SK-N-DZ (cell line): ENCODE measurements at places on chromosomes 13 and 19.

GRCh38 chr19:6723108-6723618 lies 2.7 kb upstream of the C3 start:
- no peak for DNase-seq

DNA sequence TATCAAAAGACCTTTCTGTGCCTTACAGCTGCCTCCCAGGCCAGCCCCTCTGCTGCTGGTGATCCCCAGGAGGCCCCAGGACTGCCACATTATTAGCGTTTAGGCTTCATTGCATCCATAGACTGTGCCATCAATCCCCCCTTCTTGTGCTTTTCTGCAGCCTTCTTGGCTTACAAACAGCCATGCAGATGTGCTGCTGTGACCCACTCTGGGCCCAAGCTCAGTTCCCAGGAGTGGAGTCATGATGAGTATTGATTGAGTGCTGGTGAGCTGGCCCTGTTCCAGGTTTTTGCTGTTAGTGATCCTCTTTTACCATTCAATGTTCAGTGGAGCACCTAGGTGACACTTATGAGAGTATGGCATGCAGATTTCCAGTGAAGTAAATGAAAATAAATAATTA lies 59.9 kb upstream of the SLAIN1 start:
- DNase-seq: no peak

- no peak for DNase-seq
Observed at GRCh38 chr13:65889368-65889767, 1340.8 kb downstream of the PCDH9 start.

DNA sequence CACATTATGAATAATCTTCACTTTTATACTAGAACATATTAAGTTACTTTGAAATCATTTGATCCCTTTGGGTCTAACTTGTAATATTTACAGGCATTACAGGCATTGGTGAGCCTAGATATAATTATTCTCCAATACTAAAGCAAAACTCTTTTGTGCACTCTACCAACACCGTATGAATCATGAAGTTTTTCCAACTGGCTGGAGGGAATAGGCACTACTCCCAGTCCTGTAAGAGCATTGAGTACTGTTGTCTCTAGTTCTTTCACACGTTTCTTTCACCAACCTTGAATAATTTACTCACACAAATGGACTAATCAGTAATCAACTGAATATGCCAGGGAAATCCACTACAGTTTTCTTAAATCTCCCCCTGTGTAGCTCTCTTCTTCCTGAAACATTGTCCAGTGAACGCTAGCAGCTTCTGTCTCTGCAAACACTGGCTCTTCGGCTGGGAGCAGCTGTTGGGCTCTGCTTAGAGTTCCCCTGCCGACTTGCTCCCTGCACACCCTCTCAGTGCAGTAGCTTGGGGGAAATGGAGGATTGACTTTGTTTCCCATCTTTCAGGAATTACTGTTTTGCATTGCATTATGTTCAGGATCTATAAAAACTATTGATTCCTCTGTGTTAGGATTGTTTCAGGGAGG lies 476.7 kb downstream of the RFC3 start:
- no peak for DNase-seq

DNA sequence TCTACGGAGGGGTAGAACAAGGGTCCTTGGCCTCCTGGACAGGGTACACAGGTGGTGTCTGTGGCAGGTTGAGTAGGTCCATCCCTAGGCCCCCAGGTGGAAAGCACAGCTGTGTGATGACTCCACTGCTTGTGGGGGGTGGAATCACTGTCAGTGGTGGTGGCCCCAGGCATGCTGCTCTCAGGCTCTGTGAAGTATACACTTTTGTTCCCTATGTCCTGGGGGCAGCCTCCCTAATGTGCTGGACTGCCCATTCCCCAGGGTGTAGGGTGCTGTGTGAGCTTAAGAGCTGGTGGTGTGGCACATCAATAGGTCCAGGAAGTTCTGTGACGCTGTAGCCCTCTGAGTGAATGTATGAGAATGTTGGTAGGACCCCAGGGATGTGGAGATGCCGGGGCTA lies 197.2 kb upstream of the SLC10A2 start:
- no peak for DNase-seq

DNA sequence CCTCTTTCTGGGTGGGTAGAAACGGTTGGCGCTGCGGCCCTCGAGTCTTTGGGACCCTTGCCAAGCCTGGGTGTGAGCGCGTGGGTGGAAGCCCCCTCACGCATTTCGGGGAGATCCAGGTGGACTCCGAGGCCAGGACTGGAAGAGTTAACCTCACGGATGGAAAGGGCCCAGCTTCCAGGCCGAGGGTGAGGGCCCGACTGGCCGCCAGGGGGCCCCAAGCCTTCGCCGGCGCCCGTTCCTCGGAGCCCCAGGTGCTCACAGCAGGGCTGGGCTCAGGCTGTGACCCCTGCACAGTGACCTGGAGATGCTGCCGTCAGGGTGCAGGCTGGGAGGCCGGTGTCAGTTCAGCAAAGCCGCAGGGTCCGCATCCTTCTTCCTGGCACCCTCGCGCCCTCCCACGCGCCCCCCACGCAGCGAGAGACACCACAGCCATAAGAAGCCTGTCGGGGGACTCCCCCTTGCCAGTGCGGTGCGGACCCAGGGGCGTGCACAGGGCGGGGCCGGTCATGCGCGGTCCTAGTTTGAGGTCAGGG lies 34.2 kb upstream of the TMEM255B start:
- peak; percentile 73 for DNase-seq

DNA sequence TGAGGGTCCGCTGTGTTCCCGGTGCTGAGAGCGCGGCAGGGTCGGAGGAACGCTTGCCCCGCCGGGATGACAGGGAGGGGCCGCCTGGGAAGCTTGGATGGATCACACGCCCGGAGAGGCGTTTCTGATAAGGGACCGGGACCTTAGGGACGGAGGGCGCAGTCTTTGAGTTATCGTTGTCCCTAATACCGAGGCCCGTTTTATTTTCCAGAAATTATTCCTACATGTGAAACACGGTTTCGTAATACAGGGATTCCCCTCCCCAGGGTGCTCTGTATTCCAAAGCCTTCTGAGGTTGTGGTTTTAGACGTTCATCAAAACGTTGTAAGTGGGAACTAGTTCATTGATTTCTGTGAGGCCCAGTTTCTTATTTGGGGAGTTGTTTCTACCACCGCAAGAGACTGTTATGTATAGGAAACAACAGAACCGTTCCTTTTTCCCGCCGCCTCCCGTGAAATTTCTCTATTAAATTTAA lies 752 bp downstream of the PDCD5 start:
- peak; percentile 16 for DNase-seq

GRCh38 chr13:102536695-102537485 lies 59.9 kb upstream of the TPP2 start:
- DNase-seq: no peak

DNA sequence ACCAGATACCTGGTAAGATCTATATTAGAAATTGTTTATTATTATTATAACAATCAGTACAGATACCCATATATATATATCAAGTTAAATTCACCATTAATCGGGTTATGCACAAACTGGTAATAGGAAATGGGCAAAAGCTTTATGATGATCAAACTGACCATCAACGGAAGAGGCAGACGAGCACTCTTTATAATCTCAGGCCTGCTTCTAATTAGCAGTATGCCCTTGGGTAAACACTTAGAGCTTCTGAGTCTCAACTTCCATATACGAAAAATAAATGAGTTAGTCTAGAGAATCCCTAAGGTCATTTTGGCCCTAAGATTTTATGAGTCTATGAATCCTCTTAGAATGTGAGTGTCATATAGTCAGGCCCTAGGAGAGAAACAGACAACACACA lies 710.9 kb downstream of the PCDH9 start:
- no peak for DNase-seq

DNA sequence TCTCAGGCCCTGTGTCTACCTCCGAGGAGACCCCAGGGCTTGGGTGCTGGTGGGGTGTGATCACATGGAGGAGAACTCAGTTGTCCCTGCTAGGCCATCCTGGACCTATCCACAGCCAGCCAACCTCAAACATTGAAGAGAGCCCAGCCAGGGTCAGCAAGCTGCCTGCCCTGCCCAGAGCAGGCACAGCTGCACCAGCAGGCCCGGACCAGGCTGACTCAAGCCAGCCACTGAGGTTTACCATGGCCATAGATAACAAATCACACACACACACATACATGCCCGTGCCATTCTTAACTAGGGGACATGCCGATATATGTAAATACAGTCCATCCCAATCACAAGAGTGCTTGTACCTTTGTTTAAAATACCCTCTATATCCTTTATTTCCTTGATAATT lies 8.1 kb downstream of the ARHGEF7 start:
- DNase-seq: no peak

DNA sequence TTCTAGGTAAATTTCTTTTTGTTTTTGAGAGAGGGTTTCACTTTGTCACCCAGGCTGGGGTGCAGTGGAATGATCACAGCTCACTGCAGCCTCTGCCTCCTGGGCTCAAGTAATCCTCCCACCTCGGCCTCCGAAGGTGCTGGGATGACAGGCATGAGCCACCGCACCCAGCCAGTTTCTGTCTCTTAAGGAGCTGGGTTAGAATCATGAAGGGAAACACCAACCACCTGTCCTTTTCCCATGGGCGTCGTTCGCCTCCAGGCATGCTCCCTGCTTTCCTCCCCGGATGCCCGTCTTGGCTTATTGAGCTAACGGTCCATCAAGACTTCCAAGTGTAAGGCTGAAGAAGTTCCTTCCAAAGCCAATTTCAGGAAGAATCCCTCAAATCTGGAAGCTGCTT lies 85.9 kb downstream of the SOX1 start:
- no peak for DNase-seq

DNA sequence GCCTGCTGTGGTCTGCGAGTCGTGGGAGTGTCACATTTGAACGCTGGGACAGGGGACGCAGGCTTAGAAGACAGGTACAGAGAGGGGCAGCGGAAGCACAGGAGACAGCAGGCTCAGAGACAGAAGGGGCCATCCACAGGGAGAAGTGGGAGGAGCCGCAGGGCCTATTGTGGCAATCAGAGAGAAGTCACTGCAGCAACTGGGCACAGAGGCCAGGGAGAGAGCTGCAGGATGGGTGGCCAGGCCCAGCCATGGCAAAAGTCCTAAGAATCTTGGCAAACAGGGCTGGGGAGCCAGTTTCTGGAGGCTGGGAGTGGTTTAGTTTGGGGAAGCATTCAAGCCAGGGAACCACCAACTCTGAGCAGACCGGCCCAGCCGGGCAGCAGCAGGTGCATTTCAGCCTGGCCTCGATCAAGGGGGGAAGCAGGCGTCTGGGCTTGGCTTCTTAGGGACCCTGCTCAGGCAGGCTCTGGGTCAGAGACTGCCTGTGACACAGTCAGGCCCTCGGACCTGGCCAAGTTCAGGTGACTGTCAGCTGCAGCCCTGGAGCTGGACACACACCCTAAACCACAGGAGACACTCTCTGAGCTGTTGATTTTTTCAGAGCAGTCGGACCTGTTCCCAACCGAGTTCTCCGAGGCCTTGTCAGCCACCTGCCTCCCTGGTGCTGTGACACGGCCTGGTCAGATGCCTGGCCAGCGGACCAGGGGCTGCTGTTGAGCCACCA lies 11.8 kb downstream of the SH3GL1 start:
- no peak for DNase-seq

DNA sequence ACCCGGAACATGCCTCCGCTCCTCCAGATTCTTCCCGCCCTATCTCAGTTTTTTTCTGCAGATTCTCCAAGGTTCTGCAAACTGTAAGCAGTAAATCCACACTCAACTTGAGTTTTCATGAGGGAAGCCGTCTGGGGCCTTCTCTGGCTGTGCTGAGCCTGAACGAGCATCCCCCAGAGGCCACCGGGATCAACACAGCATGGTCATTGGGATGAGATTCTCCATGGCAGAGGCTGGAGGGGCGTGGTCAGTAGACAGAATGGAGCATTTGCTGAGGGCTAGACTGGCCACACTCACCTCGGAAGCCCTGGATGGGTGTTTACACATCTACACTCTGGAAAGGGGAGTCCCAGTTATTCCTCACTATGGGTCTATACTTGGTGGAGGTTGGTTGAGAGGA lies 2.3 kb upstream of the LILRA4 start:
- DNase-seq: no peak

GRCh38 chr19:768424-768823 lies 17.5 kb downstream of the MISP start:
- no peak for DNase-seq

- no peak for DNase-seq
Observed at GRCh38 chr13:112259511-112259910, 116.6 kb upstream of the SPACA7 start.

GRCh38 chr19:39223703-39224279 lies 19.7 kb upstream of the SYCN start:
- no peak for DNase-seq
